AG04450 (cell line): ENCODE measurements at places on chromosomes 13 and 19.

DNA sequence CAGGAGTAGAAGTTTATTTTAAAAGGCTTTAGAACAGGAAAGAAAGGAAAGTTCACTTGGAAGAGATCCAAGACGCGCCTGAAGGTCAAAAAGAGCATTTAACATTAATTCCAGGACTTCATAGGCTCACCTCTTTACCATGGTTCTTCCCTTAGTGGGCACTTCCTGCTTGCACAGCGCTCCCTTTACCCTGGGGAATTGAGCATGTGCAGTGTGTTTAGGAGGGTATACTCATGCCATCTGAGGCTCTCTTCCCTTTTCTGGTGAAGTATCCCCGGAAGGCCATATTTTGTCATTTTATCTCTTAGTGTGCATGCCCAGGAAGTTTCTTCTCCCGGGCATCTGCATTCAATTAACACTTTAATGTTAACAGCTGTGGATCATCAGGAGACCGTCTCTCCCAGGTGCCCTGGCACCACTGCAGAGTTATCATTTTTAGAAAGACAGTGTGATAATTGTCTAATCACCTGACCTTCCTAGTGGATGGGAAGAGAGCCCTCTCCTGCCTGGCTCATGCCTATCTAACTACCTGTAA is 66.1 kb upstream of the ABCC4 start:
- DNase-seq: no peak

DNA sequence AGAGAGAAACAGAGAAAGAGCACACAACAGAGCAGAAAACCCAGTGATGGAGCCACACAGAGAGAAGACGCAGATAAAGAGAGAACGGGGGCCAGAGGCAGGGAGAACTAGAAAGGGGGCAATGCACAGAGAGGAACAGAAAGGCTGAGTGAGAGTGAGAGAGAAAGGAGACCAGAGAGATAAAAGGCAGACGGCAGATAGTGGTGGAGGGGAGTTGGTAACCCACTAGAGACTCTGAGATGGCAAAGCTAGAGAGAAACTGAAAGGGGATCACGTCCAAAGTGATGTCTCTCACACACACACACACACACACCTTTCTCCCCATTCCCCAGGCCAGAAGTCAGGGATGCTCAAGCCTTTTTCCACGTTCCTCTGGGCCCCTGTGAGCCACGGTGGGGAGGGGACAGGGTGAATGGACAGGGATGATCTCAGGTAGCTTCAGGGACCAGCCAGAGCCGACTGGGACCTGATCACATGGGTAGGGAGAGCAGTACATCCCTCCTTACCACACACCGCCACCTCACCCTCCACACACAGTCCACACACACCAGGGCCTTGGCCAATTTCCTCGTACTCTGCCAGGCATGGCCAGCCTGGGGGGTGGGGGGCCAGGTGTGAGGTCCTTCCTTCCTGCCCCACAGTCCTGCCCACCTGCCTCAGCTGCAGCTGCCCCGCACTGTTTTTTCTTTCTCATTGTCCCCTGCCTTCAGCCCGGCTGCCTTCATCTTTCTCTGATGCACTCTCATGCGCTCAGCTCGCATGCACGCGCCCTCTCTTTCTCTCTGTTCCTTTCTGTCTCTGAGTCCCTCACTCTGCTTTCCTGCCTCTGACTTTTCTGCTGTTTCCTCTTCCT is 22.5 kb upstream of the POU2F2 start:
- no peak for DNase-seq

DNA sequence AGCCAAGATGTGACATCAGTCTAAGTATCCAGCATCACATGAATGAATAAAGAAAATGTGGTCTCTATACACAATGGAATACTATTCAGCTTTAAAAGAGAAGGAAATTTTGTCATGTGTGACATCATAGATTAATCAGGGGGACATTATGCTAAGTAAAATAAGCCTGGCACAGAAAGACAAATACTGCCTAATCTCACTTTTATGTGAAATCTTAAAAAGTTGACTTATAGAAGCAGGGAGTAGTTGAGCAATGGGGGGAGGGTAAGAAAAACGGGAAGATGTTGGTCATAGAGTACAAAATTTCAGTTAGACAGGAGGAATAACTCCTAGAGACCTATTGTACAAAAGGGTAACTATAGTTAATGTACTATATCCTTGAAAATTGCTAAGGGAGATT is 10.4 kb upstream of the LCP1 start:
- DNase-seq: no peak

GRCh38 chr19:2743099-2743498 is 3.3 kb upstream of the SLC39A3 start:
- no peak for DNase-seq

GRCh38 chr19:4386041-4386782 is 14.1 kb downstream of the SH3GL1 start:
- no peak for DNase-seq

DNA sequence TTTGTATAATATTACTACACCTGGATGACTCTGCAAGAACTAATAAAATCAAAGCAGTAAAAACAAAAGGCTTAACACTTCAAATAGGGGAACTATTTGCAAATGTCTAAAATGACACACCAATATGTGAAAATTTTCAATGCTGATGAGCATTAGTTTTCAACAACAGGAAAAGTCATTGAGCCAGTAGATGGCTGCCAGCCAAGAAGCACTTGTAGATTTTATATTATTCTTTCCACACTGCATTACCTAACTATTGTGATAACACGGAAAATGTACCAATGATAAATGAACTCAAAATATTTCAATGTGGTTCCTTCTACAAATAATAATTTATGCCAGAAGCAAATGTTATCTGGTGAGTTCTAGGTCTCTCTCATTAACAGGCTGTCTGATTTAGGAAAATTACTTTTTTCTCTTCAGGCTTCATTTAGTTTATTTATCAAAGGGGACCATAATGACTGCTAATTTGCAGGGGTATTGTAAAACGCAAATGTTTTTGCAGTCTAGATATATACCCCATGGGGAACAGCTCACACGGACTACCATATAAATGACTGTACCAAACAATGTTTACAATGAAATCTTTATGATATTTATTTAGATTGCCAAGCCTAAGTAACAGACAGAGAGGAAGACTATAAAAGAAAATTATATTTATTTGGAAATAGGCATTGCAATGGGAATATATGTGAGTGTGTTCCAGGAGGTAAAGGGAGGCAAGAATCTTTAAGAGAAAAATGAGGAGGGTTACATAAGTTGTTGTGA is 407.8 kb downstream of the LIG4 start:
- DNase-seq: no peak

- no peak for DNase-seq
Observed at GRCh38 chr19:4639531-4640246, 373 bp downstream of the TNFAIP8L1 start.

GRCh38 chr19:13712767-13713201 is 51.5 kb upstream of the MRI1 start:
- DNase-seq: no peak

DNA sequence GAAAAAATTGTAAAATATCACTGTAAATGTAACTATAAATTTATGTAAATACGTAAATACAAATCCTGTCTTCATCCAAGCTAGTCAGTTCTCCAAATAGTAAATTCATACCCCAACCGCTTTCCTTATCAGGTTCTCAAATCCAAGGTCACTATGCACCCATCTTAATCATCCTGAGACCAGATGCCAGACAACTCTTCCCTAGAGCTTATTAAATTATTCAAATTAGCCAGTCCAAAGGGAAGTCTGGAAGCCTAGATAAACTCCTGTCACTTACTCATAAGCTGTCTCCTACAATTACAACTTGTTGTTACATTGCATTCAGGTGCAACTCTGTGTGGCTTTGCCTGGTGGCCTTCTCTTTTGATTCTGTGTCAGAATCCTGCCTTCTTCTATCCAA is 836.1 kb upstream of the PCDH20 start:
- DNase-seq: no peak

DNA sequence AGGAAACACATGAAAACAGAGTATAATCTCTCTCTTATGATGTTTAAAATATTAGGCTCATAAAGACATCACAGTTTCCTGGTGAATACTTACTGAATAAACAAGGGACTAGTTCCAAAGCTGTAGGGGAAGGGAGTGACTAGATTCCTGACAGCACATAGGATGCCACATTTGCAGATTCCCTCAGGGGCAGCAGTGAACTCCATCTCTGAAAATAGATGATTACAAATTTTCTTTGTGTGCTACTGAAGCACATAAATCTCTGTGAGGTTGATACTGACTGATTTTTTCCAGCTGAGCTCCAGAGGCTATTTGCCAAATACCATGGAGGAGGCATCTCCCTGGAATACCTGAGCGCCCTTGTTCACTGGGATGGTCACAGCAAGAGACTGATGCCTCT is 77.3 kb downstream of the FGF9 start:
- DNase-seq: no peak

- no peak for DNase-seq
Observed at GRCh38 chr19:41646589-41647204, 19.8 kb upstream of the CEACAM4 start.

GRCh38 chr19:3027292-3027691 is 1.8 kb downstream of the TLE2 start:
- no peak for DNase-seq

DNA sequence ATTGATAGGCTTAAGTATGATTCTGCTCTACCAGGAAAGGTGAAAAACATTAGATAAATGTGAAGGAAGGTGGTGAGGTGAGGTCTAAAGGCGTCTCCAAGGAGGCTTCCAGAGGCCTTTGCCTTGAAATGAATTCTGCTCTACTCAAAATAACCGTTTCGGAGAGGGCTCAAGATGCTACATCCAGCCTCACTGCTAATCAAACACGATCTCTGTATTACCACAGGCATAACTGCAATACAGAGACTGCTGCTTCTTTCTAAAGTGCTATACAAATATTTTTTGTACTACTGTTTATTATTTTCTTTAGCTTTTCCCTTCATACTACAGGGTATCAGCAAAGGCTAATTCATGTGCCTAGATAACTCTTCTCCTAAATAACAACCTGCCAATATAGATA is 16.8 kb downstream of the MBNL2 start:
- no peak for DNase-seq

DNA sequence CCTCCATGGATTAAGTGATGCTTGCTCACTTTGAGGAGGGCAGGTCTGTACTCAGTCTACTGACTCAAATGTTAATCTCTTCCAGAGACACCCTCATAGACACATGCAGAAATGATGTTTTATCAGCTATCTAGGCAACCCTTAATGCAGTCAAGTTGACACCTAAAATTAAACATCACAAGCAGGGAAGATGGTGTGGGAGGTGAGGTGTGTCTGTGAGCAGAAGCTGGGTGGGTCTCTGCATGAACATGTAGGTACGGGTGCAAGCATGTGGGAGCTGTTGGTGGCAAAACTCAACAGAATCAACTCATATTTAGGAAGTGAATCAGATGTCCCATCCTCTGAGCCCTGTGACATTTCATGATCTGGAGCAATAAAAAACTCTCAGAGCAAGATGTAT is 249.2 kb upstream of the SGCG start:
- no peak for DNase-seq

- no peak for DNase-seq
Observed at GRCh38 chr19:19520989-19521388, 5.0 kb downstream of the NDUFA13 start.
